ENCODE measurements at places on chromosomes 2 and 18.

GRCh38 chr18:56510108-56510507, 128.3 kb downstream of the TXNL1 start:
- DNase-seq = no peak

- no peak for DNase-seq
Observed at GRCh38 chr2:216465579-216466195, 33.0 kb upstream of the RPL37A start.

- DNase-seq = no peak
Observed at GRCh38 chr2:113940891-113941290, 51.0 kb downstream of the ACTR3 start.

DNA sequence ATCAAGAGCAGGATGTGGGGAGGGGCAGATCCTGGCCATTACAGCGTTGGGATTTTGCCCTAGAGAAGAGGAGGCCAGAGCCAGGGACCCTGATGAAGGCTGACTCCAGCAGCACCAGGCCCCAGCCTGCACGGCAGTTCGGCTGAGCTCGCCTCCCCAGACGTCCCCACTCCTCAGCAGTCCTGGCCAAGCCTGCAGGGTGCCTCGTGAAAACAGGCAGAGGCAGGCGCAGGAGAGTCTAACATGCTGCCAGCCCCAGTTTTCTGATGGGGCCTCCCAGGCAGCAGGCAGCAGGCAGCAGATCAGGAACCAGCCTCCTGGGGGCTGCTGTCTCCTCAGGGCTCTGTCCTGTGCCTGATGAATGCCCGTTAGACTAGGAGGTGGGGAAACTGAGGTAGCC, 19.7 kb upstream of the GLI2 start:
- no peak for DNase-seq

DNA sequence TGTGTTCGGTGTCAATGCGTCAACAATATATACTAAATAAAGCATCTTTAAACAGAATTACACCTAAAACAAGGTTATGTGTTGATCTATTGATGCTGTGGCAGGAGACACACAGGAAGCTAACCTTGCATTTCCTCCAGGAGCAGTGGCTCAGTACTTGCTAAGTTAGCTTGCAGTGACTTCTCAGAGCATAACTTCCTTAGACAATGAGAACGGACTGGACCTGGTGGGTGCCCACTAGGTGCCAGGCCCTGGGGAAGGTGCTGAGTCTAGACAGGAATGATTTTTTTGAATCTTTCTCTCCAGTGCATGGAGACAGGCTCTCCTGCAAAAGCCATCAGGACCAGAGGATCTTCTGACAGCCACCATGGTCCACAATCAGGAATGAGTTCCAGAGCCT, 73.8 kb upstream of the MGAT4A start:
- DNase-seq = no peak

DNA sequence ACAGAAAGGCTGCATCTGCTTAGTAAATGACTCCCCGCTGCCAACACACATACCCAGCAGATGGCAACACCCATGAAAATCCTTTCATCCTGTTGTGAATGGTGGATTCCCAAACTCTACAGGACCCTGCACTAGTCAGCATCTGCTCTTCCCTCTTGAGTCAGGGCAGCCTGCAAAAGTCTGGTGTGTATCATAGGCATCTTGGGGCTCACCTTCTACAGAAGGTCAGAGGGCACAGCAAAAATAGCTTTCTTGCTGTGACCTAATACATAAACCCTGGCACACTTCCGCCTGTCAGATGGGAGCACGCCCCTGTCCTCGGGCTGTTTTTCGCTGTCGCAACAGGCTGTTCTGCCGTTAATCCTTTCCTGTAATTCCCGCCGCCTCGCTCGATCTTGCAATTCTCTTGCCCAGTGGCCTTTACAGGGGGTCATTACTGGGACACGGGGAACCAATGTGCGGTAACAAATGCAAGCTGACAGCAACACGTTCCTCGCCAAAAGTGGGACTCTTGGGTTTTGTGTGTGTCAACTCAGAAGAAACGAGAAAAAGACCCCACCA, 19.9 kb upstream of the SCYGR1 start:
- no peak for DNase-seq

GRCh38 chr2:47992671-47993070, 86.4 kb upstream of the FBXO11 start:
- DNase-seq = no peak

All from H9 (cell line).